ENCODE measurements at places on chromosomes 3 and 15.

GRCh38 chr3:143775459-143775858 lies 72.8 kb downstream of the SLC9A9 start:
- no peak for DNase-seq

- DNase-seq = no peak
These were observed 140.2 kb downstream of the ITPR1 start for GRCh38 chr3:4633078-4634004.

DNA sequence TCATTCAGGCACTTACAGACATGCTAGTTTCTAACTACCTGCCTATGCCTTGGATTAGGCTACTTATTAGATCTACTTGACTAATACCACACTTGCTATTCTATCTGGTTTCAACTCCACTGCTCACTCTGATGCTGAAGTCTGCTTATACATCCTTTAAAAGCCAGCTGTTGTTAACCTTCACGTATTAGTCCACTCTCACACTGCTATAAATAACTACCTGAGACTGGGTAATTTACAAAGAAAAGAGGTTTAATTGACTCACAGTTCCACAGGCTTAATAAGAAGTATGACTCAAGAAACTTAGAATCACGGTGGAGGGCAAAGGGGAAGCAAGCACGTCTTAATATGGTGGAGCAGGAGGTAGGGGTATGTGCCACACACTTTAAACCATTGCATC lies 47.7 kb upstream of the ANKRD28 start:
- no peak for DNase-seq

DNA sequence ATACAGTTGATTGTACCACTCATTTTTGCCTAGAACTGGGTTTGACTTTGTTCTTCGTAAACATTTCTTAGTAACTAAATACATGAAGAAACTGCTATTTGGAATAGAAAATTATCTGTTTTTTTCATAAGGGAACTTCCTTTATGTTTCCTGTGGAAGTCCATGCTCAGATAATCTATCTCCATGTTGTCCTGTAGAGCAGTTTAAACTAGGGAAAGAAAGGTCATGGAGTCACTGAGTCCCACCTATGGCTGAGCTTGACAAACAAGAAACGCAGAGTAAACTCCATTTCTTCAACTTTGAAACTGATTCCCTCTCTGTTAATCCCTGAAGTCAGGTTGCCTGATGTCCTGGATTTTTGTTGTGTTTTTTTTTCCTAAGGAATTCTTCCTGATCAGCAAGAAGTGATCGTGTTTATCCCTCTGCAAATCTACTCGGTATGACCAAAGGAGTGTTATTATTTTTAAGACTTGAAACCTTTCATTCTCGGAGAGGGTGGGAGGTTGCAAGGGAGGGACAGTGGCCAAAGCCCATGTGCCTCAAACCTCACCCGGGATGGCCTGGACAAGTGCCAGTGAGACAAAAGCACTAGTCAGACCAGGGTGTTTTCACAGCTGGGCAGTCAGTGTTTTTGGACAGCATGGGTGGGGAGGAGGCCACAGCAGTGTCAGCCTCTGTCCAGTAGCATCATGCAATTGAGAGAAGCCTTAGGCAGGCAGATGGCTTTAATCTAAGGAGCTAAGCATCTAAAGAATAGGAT lies 129.8 kb upstream of the PHLDB2 start:
- no peak for DNase-seq

GRCh38 chr3:46110701-46111493 lies 83.6 kb upstream of the XCR1 start:
- no peak for DNase-seq

GRCh38 chr3:166759736-166760513 lies 620.2 kb downstream of the ZBBX start:
- DNase-seq = no peak

DNA sequence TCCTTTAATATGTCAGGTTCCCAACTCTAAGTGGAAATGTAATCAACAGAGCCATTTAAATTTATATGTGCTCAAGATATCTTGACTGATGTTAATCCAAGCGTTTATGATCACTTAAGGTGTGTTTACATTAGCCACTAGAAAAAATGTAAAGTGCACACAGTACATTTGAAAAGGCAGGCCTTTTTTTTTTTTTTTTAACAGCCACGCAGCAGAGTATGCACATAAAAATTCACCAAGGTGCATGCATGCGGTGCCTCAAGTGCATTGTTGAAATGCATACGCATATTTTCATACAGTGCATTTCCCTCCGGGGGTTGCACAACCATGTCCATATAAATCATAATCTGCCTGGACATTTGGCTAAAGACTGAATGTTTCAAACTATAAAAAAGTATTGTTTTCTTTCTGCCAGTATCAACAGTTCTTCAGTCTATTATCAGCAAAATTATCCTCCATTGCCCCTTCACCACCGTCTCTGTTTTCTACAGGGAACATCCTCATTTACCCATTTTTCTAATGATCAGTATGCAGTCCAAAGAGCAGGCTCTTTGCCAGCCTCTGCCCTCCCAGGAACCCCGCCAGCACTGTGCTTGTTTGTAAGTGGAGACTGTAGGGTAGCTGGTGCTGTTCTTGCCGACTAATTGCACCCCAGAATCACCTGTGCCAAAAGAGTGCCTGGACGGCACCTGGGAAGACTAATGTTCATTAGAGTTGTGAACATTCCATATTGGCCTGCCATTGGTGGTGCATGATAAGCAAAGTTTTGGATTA lies 611.2 kb upstream of the CFAP20DC start:
- no peak for DNase-seq

GRCh38 chr3:59820352-59820934 lies 770.6 kb upstream of the CFAP20DC start:
- DNase-seq = no peak

DNA sequence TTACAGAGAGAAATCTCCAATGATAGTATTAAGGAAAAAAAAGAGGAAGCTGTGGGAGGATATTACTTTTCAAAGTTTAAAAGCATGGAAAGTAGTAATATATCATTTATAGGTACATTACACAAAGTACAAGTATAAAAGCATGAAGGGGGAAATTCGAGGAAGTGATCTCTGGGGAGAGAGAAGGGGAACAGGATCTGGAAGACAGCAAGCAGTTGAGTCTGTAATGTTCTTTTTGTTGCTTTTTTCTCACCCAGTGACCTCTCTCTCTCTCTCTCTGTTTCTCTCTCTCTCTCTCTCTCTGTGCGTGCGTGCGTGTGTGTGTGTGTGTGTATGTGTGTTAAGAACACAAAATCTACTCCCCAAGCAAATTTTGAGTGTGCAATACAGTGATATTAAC lies 10.2 kb downstream of the C3orf20 start:
- DNase-seq = no peak

DNA sequence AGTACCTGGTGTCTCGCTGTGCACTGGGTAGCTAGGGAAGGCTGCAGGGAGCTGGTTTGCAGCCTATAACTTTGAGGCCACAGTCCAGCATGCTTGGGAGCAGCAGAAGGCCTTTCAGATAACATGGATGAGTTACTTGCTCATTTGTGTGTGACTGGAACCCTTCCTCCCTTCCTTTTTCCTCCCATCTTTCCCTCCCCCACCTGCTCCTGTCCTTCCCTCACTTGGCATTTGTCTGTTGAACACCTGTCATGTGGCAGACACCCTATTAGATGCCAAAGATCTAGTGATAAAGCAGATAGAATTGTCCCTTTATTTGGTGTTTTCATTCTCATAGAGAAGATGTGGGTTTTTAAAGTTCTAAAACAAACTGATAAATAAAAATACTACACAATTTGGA lies 71.6 kb downstream of the LRTM1 start:
- DNase-seq = no peak

- DNase-seq = no peak
These were observed 53.7 kb downstream of the THRB start for GRCh38 chr3:24440760-24441464.

GRCh38 chr3:155297100-155297499 lies 3.6 kb upstream of the STRIT1 start:
- no peak for DNase-seq

DNA sequence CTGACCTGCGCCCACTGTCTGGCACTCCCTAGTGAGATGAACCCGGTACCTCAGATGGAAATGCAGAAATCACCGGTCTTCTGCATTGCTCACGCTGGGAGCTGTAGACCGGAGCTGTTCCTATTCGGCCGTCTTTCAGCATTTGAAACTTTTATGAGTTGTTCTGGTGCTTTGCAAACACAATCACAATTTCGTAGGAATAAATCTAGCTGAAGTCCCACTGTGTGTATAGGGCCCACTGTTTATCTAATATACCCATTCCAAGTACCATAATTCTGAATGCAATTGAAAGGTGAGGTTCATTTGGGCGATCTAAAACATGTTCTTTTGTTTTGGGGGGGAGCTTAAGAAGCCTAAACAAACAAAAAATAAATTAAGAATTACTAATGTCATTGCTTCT lies 572.1 kb downstream of the FGF12 start:
- DNase-seq = no peak

DNA sequence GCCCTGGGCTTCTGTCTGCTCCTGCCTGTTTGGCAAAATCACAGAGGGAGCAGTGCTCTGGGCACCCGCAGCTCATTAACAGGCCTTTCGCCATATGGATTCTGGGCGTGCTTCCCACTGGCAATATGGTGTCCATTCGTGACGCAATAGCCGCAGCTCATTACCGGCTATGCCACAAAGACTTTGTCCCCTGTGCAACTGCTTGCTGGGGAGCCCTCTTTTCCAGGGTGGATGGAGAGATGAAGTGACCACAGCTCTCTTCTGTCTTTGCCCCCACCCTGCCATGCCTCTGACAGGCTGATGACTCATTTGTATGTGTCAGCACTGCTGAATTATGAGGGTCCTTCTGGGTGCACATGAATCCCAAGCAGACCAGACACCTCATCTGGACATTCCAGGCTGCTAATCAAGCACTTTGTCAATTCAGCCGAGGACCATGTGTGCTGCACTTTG lies 214.3 kb upstream of the FEZF2 start:
- DNase-seq = no peak

DNA sequence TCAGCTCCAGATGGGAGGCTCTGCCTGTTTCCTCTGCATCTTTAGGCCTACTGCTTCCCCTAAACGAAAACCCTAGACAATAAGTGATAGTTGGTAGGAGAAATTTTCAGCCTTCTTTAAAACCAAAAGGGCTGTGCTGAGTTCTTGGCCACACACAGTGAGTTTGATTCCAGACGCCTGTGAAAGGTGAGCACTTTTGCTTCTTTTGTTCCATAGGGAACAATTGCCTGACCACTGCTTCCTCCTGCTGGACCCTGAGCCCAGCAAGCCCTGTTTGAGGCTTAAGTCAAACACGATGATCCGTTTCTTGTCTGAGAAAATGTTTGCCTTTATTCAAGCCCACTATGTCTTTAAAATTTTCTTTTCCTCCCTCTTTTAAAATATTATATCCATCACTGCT lies 493.9 kb downstream of the ZIC1 start:
- no peak for DNase-seq

GRCh38 chr15:48415036-48415886 lies 84.0 kb downstream of the DUT start:
- DNase-seq = no peak

DNA sequence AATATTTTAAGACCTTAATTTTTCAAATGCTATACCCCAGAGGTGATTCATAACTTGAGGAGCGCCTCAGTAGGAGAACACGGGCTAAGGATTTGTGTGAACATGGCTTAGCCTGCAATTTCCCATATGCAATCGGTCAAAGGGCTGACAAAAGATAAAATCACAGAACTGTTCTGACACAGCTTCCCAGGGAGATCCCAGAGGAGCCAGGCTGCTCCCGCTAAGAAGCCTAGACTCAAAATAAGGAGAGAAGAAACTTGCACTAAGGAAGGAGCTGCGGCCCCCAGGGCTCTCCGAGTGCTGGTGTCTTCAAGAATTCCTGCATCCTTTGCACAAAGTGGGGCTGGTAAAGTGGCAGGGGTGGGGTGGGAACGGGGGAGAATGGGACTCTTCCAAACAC lies 106.3 kb upstream of the DLG1 start:
- DNase-seq = no peak

GRCh38 chr3:85170646-85171045 lies 211.9 kb downstream of the CADM2 start:
- DNase-seq = no peak

- no peak for DNase-seq
These were observed 21.1 kb upstream of the IQCF6 start for GRCh38 chr3:51799879-51800749.

DNA sequence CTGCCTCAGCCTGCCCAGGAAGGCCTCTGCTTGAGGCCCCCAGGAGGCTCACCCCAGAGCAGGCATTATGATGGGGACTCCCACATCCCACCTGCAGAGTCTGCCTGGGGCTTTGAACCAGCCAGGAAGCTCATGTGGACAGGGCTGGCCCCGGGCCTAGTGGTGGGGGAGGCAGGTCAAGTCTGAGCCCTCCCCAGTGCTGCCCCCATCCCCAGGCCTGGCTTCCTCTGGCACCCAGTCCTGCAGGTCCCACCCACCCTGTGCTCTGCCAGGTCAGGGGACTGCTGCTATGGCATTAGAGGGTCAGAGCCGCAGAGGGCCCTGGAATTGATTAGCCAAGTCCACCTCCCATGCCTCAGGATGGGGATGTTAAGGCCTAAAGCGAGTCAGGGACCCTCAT lies 17.6 kb upstream of the VPS33B start:
- DNase-seq = no peak

DNA sequence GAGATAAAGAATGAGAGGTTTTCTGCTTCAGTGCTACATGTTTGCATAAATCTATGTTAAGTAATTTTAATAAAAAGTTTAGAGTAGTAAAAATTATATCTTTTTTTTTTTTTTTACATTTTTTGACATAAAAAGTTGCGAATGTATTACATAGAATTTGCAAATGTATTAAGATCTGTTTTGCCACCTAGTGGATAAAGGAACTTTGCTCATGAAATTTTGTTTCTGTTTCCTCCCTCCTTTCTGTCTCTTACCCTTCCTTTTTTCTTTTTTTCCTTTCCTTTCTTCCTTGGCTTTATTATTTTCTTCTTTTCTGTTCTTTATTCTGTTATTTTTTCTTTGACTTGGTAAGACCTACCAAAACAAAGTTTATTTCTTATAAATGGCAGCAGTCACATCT lies 58.5 kb upstream of the UTS2B start:
- no peak for DNase-seq

All from stimulated activated CD4-positive, alpha-beta T cell treated with anti-CD3 and anti-CD28 coated beads, Interleukin-4, amount 100 ng/mL, for 4 hours (primary cell).